Inflammatory macrophage (primary cell): ENCODE measurements at places on chromosomes 2 and 18.

DNA sequence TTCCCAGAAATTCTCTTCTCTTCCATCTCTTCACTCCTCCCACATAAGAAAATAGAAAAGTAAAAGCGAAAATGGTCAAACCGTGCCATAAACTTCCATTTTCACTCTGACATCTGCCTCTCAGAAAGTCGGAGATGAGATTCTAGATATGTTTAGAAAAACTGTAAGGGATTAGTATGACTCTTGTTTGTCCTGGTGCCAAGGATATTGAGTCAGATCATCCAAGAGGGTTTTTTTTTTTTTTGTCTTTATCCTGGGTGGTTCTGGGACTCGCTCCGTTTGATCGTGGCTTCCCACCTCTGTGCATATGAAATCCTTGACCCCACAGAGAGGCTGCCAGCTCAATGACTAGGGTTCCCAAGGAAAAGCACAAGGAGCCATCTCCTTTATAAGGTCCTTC lies 17.3 kb downstream of the EN1 start:
- DNase-seq = no peak

DNA sequence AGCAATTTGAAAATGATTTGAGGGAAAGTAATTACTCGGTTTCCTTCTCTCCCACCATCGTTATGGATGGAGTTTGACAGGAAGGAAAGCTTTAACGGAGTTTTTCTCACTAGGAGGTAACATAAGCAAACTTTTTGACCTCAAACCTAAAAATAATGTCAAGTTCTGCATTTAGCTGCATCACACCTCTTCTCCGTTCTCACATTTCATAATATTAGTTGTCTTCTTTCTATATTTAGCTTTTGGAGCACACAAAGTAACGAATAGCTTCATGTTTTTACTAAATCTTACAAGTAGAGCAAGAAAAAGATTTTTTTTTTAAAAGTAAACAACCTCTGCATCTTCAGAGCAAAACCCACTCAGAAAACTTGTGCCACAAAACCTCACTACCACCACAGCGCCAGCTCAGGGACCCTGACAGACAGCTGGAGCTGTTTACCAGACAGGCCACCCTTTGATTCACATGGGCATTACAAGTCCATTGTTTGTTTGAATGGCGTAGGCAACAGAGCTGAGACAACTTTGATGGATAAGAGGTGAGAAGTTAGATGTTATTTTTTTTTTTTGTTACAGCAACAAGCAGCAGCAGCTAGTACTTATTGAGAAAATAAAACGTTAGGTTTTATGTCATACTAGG lies 21.9 kb upstream of the ICOS start:
- DNase-seq = no peak

DNA sequence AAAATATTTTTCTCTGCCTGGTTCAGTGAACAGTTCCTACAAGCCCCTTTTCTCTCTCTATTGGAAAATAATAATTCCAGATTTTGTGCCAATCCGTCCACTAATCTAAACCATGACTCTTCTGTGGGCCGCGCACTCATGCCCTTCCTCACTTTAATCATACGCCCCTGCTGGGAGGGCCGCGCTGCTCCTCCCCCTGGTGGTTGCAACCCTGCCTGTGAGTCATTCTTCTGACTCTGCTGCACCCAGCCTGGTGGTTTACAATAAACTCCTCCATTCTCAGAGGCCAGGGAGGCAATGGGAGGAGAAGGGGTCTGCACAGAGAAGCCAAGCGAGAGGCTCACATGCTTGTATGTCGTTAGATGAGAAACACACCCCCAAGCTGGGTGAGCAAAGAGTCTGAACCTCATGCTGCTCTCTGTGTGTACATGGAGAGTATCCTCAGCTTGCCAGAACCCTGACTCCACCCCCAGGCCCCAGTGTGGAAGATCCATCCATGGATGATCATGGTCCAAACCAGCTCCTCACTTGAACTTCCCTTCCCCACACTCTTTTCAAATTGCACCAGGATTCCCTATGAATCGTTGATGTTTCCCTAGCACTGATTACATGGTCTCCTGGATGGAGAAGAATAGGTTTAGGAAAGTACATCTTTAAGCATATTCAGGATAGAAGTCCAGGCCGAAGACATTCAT lies 228.9 kb downstream of the ANKRD30B start:
- no peak for DNase-seq

DNA sequence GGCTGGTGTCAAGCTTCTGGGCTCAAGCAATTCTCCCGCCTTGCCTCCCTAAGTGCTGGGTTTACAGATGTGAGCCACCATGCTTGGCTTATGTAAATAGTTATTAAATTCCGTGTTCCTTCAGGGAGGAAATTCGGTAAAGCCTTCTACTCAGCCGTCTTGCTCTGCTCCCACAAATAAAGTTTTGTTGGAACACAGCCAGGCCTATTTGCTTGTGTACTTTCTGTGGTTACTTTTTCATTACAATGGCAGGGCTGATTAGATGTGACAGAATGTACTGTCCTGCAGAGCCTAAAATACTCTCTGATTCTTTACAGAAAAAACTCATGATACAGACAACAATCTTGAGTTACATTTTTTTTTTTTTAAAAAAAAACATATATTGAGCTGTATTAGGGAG lies 68.8 kb upstream of the TACR1 start:
- no peak for DNase-seq

GRCh38 chr18:79918615-79919011 lies 32.8 kb downstream of the SLC66A2 start:
- no peak for DNase-seq

DNA sequence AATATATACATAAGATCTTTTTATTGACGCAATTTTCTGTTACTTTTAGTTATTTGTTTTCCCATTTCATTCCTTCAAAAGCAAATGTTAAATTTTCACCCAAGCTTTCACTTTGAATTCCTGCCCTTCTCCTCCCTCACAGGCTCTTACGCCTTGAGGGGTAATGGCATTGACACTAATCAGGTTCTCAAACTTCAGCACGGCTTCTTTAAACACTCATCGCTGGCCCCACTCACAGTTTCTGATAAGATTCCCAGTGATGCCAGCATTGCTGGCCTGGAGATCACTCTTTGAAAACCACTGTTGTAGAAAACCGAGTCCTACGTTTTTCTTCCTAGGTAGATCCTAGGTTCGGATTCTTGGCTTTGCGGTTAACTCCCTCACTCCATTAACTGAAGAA lies 105.6 kb upstream of the EPB41L3 start:
- DNase-seq = no peak

GRCh38 chr2:21423854-21424253 lies 300.1 kb downstream of the TDRD15 start:
- no peak for DNase-seq

DNA sequence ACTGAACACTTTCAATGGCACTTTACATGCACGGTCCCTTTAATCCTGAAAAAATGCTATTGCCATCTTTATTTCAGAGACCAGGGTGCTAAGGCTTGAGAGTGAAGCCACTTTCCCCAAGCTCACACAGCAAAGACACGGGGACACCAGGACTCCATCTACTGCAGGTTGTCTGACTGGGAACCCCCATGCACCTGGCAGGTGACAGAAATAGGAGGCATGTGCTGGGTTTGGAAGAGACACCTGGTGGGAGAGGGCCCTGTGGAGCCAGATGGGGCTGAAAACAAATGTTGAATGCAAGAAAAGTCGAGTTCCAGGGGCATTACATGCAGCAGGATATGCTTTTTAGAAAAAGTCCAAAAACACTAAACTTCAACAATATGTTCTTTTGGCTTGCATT lies 5.2 kb upstream of the EHD3 start:
- DNase-seq = no peak

- DNase-seq = no peak
Measured at GRCh38 chr2:157929871-157930667, 53.9 kb upstream of the ACVR1 start.

- no peak for DNase-seq
Measured at GRCh38 chr2:172000696-172001361, 1.1 kb downstream of the METAP1D start.

DNA sequence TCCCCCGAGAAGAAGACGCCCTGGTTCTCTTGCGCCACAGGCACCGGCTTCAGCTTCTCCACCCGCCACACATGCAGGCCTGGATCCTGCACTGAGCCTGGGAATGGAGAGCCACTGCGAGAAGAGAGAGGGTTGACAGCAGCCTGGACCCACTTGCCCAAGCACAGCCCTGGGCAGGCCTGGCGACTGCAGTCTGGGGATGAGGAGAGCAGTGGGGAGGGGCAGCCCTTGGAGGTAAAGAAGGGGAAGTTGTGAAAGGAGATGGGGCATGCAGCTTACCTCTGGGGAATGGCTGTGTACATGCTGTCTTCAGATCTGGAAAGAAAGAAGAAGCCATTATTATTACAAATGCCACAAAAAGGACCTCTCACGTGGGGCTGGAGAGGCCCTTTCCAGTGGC lies 8.3 kb downstream of the CAPG start:
- no peak for DNase-seq

GRCh38 chr2:154392256-154392655 lies 306.2 kb upstream of the KCNJ3 start:
- DNase-seq = no peak

DNA sequence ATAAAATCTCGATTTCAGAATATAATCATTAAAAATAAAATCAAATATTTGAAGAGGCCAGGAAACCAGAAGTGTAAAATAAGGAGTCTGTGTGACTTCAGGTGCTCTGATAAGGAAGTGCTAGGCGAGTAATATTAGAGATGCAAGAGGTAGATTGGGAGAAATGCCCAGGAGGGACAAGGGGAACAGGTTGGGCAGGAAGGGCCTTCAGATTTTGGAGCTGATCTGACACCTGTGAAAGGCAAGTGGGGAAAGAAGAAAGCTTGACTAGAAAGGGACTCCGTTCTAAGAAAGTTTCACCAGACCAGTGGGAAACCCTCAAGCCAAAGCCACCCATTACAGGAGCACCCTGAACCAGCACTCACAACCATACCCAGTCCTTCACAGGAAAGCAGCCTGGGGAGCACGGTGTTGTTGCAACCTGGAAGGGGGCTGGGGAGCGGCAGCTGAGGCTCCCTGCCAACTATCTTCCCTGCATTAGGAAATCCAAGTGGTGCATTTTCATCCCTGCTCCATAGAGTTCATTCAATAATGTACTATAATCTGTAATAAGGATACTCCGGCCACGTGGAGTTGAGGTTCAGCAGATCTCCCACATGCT lies 57.5 kb upstream of the GREB1L start:
- DNase-seq = no peak

DNA sequence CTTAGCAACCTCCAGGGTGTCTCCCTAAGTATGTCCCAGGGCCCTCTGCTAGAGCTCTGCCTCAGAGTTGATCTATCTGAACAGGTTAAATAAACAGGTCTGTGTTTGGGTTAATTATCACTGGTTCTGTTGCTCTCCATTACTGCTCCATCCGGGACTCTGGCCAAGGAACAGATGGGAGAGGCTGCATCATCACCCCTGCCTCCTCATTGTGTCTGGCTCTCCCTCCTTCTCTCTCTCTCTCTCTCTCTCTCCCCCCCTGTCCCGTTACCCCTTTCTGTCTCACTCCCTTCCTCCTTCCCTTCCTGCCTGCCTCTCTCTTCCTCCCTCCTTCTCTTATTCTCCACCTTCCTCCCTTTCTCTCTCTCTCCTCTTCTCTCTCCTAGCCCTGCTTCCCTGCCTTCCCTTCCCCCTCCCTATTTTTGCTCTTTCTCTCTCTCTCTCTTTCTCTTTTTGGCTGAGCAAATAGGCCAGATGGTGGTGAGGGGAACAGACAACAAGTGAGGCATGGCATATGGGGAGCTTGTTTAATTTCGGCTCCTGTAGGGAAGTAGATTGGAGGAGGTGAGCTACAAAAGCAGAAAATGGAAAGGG lies 62.1 kb downstream of the SETBP1 start:
- DNase-seq = no peak

DNA sequence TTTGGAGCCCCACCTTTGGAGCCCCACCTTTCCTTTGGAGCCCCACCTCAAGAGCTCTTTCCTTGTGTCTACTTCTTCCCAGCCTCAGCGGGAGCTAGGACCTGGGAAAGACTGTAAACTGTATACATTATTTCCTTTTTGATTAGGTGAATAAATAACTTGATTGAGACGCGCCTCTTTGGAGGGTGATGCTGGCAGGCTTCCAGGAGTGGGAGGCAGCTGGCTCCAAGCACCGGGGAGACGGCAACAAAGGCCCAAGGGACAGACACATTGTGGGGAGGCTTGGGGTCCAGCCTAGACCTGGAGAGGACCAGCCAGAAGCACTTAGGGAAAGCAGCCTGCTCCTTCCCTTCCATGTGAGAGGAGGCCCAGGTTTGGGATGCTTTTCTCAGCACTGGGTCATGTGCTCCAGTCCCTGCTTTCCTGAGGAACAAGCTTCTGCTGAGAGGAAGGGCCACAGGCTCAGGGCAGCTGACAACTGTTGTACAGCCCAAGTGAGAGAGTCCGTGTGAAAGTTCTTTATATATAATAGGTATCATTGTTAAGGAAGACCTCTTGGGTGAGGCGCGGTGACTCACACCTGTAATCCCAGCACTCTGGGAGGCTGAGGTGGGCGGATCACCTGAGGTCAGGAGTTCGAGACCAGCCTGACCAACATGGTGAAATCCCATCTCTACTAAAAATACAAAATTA lies 297.2 kb upstream of the SLC14A2 start:
- no peak for DNase-seq

DNA sequence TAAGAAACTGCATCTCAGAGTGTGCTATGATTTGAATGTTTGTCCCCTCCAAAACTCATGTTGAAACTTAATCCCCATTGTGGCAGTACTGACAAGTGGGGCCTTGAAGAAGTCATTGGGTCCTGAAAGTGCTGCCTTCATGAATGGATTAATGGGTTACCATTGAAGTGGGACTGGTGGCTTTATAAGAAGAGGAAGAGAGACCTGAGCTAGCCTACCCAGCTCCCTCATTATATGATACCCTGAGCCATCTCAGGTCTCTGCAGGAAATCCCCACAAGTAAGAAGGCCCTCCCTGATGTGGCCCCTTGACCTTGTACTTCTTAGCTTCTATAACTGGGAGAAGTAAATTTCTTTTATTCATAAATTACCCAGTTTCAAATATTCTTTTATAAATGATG lies 526.8 kb downstream of the XIRP2 start:
- no peak for DNase-seq
